Karpas-422 (cell line): ENCODE measurements at places on chromosomes 12 and 14.
A peak's percentile ranks its signal among the peaks of the same experiment; 100 is the strongest.

DNA sequence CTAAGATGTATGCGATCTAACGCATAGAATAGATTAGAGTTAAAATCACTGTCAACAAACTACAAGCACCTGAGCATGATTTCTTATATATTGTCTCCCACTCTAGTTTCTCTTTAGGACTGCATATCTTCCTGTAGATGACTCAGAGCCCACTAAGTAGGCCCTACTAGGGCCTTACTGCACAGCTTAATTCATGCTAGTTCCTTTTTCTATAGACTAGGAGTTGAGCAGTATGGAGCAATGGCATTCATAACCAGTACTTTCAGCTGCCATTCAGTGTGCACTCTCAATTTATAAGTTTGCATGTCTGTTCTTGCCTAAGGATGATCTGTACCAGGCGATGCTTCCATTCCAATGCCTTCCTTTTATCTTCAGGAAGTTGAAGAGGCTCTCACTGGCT is 103.5 kb downstream of the METTL25 start:
- DNase-seq, result no peak

DNA sequence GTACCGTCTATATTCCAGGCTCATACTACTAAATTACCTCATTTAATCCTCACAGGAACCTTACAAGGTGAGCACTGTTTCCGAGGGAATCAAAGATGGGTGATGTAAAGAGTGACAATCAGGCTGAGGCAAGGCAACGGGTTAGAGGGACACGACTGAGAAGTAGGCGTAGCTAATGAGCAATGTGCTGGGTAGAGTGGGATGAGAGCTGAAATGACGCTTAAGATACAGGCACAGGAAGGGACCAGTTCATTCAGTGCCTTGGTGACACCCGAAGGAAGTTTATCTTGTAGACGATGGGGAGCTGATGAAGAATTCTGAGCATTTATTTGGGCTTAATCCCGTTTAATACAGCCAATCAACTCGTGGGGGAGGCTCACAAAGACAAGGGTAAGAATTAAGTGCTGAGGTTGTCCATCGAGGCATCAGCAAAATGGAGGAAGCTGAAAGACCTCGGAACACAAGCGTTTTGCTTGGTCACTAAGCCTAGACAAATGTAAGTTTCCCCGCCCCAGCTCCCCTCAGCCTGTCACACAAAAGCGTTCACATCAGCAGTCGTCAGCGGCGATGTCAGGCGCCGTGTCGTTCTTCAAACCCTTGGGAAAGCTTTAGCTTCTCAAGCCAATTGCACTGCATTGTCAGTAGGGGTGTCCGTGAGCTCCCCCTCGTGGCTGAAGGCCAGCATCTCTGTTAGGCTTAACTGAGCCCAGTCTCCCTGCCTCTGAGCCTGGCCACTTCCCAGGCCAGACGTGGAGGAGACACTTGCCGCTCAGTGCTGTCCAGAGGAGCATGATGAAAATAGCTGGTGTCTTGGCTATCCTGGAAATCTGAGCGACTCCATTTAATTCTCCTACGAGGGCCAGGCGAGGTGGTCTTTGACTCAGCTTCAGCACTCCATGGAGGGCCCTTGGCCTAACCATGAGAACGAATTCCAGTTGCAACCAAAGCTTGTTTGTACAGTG is 288.5 kb upstream of the G2E3 start:
- peak; percentile 89 for DNase-seq

DNA sequence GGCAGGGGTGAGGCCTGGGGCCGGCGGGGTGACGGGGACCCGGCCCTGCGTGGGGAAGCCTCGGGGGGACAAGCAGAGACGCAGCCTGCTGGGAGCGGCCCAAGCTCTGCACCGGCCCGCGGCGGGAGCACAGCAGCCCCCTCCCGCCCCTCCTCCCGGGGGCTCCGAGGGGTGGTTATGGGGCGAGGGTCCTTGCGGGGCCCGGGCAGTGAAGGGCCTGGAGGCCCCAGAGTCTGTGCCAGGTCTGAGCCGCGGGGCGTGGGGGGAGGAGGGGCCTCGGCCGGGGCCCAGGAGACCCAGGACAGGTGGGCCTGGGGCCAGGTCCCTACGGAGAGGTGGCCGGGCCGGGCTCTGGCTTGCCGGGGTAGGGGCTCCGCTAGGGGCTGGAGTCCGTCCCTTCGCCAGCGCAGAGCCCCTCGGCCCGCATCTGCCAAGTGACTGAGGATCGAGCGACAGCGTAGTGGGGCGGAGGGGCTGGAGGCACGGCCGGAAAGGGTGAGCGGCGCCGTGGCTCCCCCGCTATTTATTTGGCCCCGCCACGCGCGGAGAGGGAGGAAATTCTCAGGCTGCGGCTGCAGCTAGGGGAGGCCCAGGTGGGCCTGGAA is 495 bp downstream of the TMEM121 start:
- DNase-seq, result no peak

DNA sequence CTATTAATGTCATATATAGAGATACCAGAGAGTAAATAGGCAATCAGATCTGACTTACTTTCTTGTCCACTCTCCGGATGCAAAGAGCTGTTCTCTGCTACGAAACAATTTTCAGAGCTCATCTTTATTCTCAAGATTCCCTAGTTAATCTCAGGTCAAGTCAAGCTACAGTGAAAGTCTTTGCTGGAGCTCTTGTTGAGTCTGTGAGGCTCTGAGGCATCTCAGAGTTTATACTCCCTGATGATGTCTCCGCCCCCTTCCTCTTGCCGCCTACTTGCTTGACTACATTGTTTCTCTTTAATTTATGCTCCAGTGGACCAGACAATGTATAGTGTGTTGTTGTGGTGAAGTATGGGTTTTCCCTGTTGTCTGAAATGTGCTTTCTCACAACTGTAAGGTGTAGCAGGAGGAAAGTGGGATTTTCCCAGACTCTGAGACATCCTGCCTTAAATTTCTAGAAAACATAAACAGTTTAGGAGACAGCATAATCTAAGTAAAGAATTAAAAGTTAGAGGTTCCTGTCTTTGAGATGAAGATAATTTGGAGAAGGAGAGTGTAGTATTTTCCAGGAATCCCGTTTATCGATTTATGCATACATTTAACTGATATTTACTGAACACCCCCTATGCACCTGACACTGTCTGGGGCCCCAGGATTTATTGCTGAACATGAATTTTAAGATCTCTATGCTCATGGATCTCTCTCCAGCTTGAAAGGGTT is at the start of gene CD69:
CD69 (minus strand) TSS at position 203 of the 720 bp plus-strand sequence; CDS start at position 122, 81 bp downstream.
- DNase-seq, result no peak

- no peak for DNase-seq
Measured at GRCh38 chr14:103887557-103888115, 40.3 kb upstream of the PPP1R13B start.

DNA sequence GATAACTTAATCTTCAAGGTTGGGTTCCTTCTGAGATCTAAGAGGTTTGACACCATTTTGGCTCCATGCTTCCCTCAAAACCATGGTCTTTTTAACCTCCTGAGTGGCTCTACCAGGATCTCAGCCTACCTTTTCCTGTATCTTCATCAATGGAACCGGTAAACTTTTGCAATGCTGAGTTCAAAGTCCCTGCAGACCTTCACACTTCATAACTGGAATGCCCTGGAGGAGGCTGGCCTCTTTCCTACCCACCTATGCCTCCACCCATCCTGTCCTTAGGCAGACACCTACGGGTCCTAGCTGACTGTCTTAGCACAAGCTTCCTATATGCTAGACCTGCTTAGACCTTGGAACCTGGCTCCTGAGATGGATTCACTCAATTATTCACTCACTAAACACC is 89.5 kb upstream of the EEA1 start:
- DNase-seq, result no peak

DNA sequence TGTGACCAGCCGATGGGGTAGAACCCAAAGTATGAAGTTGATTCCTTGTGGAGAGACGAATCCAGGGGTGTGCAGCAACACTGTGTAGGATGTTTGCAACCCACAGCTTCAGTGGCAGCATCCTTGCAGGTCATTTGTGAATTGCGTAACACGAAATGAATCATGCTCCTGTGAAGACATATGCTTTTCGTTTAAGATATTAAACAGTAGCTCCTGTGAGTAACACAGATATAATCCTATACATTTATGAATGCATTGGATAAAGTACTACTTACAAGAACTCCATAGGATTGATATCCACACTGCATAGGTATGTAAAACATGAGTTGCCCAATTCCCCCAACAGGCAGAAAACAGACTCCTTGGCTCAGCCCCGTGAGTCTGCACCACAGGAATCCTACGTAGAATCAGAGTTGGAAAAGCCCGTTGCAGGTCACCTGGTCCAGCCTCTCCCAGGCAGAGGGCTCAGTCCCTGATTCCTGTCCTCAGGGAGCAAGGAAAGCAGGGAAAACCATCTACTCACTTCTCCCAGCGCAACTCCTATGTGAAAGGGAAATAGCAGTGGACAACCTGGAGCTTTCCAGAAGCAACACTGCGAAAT is 75.8 kb downstream of the GPATCH2L start:
- no peak for DNase-seq

DNA sequence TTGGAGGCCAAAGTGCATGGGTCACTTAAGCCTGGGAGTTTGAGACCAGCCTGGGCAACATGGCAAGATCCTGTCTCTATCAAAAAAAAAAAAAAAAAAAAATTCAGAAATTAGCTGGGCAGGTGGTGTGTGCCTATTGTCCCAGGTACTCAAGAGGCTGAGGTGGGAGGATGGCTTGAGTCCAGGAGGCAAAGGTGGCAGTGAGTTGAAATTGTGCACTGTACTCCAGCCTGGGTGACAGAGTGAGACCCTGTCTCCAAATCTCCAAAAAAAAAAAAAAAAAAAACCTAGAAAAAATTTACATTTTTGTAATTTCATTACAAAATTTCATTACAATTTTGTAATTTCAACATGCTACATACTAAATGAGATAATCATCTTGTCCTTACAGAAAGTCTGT is 42.7 kb downstream of the SYNE2 start:
- no peak for DNase-seq

- no peak for DNase-seq
Measured at GRCh38 chr14:23307687-23308644, 1.3 kb downstream of the BCL2L2 start.

GRCh38 chr14:54579621-54580020 is 12.7 kb downstream of the SAMD4A start:
- DNase-seq, result no peak

DNA sequence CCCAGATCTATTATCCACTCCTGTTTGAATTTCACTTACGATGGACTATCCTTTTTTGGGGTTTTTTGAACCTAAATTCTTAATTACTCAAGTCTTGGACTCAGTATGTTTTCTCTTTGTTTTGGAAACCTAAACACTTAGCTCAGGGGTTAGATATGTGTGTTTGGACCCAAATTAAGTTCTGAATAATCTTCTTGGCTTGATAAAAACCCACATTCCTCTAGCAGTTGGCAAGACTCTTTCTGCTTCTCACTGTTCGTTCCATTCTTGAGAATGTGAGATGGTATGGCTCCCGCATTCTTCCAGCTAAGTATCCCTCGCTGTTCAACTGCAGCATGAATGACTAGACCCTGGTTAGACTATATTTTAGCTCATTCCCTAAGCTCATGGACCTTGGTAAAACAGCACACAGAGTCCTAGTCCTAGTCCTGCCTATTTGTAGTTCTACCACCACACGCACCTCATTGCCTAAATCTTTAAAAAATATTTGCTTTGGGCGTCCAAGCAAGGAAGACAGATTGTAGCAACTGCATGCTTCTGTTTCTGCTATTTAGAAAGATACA is 860.0 kb downstream of the RPS29 start:
- DNase-seq, result no peak

DNA sequence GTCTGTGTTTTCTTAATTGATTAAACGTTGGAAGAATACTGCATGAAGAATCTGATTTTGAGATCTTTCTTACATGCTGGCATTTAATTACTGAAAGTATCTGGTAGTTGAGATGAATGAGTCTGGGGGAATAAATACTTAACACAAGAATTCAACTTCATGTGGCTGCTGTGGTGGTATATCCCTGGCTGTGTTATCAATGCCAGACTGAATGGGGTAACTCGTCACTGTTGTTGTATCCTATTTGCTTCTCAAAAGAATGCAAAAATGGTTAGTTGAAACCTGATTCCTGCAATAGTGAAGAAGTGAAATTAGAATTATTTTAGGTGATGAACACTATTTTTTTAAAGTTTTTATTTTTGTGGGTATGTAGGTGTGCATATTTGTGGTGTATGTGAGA is 72.5 kb downstream of the HMGA2 start:
- DNase-seq, result no peak

- no peak for DNase-seq
Measured at GRCh38 chr12:59027199-59027598, 106.9 kb upstream of the LRIG3 start.

DNA sequence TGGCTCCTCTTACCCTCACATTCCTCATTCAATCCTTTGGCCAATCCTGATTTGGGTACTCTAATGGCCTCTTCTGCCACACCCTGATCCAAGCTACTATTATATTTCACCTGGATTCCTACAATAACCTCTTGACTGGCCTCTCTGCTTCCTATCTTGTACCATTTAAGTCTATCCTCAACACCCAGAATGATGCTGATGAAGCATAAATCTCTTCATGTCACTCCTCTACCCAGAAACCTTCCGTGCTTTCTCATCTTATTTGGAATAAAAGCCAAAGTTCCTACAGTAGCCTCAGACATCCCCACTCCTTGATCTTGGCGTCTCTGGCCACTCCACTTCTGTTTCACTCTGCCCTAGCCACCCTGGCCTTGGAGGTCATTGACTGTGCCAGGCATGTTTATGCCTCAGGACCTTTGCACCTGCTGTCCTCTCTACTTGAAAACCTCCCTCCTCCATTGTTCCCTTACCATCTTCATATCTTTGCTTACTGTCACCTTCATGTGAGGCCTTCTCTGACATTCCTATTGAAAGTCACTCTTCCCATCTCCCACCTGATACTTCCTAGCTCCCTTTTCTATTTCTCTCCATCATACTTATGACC is 46.4 kb upstream of the NRXN3 start:
- no peak for DNase-seq

DNA sequence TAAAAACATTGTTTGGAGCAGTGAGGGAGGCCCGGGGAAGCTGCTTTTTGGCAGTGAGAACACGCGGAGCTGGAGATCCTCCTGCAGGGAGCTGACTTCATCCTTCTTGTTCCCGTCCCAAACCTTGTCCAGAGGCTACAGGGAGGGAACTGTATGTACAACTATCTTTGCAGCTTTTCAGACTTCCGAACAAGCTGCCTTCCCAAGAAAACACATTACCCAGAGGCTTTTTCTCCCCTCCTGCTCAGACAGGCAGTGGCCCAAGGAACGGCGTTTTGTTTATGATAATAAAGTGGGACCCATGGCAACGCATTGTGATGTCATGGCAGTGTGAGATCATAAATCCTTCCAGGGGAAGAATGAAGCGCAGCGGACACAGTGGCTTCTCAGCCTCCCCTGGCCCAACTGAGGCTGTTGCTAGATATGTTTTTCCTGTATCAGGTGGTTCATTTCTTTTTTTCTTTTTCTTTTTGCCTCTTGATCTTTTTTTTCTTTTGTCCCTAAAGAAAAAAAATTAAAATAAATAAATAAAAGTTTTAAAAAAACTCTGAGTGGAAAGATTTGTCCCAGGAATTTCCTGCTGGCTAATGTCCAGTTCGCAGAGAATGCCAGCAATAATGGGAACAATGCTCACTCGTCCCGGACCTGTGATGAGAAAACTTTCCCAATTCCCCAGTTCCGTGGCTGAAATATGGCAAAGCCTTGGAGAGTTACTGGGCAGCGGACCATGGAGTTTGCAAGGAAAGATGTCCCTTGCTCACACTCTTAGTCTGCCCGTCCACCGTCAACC is 103.4 kb upstream of the MAP1LC3B2 start:
- peak; percentile 40 for DNase-seq
